ENCODE measurements at places on chromosomes 4 and X.
A peak's percentile ranks its signal among the peaks of the same experiment; 100 is the strongest.

GRCh38 chrX:126376465-126376864, 176.1 kb downstream of the DCAF12L1 start:
- no peak for DNase-seq

- DNase-seq: no peak
These were observed 136.6 kb upstream of the HHIP start for GRCh38 chr4:144509088-144510015.

- peak; percentile 50 for DNase-seq
These were observed 4.5 kb downstream of the MID1IP1 start for GRCh38 chrX:38805432-38806389.

DNA sequence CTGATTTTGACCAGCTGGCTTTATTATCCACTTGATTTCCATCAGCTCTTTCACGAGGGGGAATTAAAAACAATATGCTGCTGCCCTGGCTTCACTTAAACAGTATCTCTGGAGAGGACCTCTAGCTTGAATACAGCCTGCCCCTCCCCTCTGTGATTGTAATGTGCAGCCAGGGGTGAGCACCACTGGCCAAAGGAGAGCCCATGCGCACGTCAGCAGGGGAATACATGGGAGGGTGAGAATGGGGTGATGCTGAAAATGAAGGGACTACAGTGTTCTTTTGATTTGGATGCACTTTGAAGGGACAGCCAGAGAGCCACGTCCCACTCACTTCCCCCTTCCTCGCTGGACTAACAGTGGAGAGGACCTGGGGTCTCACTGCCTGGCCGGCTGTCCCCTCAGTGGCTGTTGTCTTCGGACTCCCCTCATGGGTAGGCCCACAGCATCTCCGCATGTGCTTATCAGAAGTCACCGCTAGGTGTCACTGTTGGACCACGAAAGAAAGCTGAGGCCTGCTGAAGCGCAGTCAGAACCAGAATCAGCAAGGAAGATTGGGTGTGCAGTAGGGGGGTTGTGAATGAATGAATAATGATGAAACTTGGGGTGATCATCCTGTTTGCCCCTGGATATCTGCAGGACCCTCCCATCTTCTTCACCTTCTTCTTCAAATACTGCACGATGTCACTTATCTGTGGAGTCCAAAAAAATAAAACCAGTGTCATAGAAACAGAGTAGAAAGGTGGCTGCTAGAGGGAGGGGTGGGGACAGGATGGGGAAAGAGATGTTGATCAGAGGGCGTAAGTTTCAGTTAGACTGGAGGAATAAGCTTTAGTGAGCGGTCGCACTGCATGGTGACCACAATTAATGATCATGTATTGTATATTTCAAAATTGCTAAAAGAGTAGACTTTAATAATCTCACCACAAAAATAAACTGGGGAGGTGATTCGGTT, 32.8 kb downstream of the CLCN4 start:
- peak; percentile 62 for DNase-seq

DNA sequence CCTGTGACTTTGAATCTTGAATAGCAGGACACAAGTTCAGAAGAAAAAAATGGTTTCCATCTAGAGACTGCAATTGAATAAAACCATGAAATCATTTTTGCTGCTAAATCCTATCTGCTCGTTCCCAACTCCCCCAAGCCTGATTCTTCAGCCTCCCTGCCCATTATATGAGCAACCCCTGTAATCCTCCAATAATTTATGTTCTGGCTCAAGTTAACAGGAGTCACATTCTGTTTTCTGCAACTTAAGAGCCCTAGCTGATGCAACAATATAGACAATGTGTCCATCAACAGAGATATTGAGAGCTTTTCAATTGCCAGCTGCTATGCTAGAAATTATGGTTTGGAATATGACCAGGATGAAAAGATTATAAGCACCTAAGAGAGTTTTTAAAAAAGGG, 84.1 kb downstream of the LDB2 start:
- DNase-seq: no peak

GRCh38 chrX:44908153-44908552, 35.2 kb downstream of the KDM6A start:
- no peak for DNase-seq

- no peak for DNase-seq
These were observed 2.8 kb upstream of the TXLNG start for GRCh38 chrX:16783452-16783851.

- no peak for DNase-seq
These were observed 24.0 kb downstream of the DOCK11 start for GRCh38 chrX:118519411-118520215.

- no peak for DNase-seq
These were observed 92.5 kb downstream of the RAPGEF2 start for GRCh38 chr4:159195361-159195769.

GRCh38 chrX:50098241-50098640, 102.6 kb downstream of the AKAP4 start:
- no peak for DNase-seq

DNA sequence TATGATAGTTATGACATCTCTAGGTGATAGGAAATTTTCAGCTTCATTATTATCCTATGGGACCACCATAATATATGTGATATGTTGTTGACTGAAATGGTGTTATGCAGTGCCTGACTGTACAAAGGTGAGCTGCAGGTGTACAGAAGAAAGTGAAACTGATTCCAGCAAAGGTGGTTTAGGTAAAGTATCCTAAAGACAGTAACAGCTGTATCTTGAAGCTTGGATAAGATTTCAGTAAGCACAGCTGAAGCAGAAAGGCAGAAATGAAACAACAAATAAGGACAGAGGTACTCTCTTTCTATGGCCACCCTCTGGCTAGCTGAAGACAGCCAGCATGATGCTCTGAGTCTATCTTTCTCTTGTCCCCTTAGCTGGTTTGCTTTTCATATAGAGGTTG, 30.0 kb upstream of the PGK1 start:
- DNase-seq: no peak
